ENCODE measurements at places on chromosomes 1 and 21. TPM values are rescaled to one million over a fixed set of nuclear protein-coding genes. Genes with fewer than 3 reads are reported as not detected.

OR2T2 gene
- total RNA-seq = not detected

SYTL1 gene
- total RNA-seq = 27.3 TPM

GRCh38 chr1:160713161-160713560 is 1.5 kb upstream of the CD48 start:
- H3K4me3 ChIP-seq = no peak overlapping the region
- DNase-seq = no peak
- H3K4me1 ChIP-seq = peaks cover 27% of the 10 kb centered on the region
- no peak overlapping the region for H3K27ac ChIP-seq
- H3K36me3 ChIP-seq = peaks cover 8% of the 10 kb centered on the region
- H3K27me3 ChIP-seq = no peaks in the 10 kb centered on the region

GRCh38 chr1:219339466-219339865 is 165.8 kb downstream of the LYPLAL1 start:
- no peaks in the 10 kb centered on the region for H3K36me3 ChIP-seq
- H3K27me3 ChIP-seq = no peaks in the 10 kb centered on the region
- H3K4me3 ChIP-seq = no peak overlapping the region
- no peak for DNase-seq
- H3K4me1 ChIP-seq = no peaks in the 10 kb centered on the region

- H3K36me3 ChIP-seq = no peaks in the 10 kb centered on the region
- H3K27me3 ChIP-seq = no peaks in the 10 kb centered on the region
- H3K4me1 ChIP-seq = peaks cover 23% of the 10 kb centered on the region
- peak; percentile 41 for DNase-seq
- H3K4me3 ChIP-seq = no peak overlapping the region
- H3K27ac ChIP-seq = no peak overlapping the region
Measured at GRCh38 chr1:44672254-44672955, 1.9 kb downstream of the TMEM53 start.

- DNase-seq = no peak
- H3K27me3 ChIP-seq = peaks cover 3% of the 10 kb centered on the region
- no peaks in the 10 kb centered on the region for H3K36me3 ChIP-seq
- no peak overlapping the region for H3K4me3 ChIP-seq
- no peaks in the 10 kb centered on the region for H3K4me1 ChIP-seq
- no peak overlapping the region for H3K27ac ChIP-seq
Measured at GRCh38 chr21:35940074-35940927, 120.0 kb downstream of the SETD4 start.

HPCAL4 gene
- total RNA-seq = 0.43 TPM

- peak; percentile 8 for DNase-seq
- H3K4me3 ChIP-seq = no peak overlapping the region
- H3K27ac ChIP-seq = no peak overlapping the region
- no peaks in the 10 kb centered on the region for H3K36me3 ChIP-seq
- H3K27me3 ChIP-seq = peaks cover 7% of the 10 kb centered on the region
Measured at GRCh38 chr1:20725189-20726117, 7.0 kb downstream of the SH2D5 start.

- no peaks in the 10 kb centered on the region for H3K36me3 ChIP-seq
- H3K4me3 ChIP-seq = no peak overlapping the region
- H3K27me3 ChIP-seq = peaks cover 1% of the 10 kb centered on the region
- peaks cover 4% of the 10 kb centered on the region for H3K4me1 ChIP-seq
- no peak for DNase-seq
- H3K27ac ChIP-seq = no peak overlapping the region
Measured at GRCh38 chr1:53678938-53679825, 59.8 kb downstream of the GLIS1 start.

CYP4A22 gene
- total RNA-seq = not detected

Measured in activated CD4-positive, alpha-beta memory T cell treated with anti-CD3 and anti-CD28 coated beads for 36 hours (primary cell).